ENCODE measurements at places on chromosomes 12 and 14. TPM values are rescaled to one million over a fixed set of nuclear protein-coding genes. Genes with fewer than 3 reads are reported as not detected.

DNA sequence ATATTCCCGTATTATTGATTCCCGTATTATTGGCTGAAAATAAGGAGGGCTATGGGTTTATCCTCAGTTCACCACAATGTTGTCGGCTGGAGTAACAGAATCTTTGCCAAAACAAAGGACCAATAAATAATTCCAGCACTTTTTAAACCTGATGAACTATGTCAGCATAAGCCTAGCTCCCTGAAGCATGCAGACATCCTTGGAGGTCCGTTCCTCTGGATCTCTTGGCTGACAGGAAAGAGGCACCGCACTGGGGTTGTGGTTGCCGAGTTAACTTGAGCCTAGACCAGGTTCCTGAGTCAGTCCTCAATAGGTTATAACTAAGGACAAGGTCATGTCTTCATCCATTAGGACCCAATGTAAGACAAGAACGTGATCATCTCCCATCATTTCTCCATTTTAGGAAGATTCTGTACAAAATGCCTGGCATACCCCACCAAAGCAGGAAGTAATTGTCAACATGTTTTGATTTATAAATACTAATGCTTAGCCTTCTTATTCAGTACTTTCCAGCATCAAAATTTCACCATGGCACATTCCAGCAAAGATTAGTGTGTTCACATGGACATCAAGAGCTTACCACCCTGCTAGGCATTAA is 36.6 kb downstream of the NID2 start:
- no peak for DNase-seq

KLHDC1 gene
- 2.7 TPM for total RNA-seq

TAS2R46 gene
- 4.2 TPM for total RNA-seq

GRCh38 chr12:21456291-21456780 is 18.9 kb downstream of the PYROXD1 start:
- DNase-seq = no peak

DNA sequence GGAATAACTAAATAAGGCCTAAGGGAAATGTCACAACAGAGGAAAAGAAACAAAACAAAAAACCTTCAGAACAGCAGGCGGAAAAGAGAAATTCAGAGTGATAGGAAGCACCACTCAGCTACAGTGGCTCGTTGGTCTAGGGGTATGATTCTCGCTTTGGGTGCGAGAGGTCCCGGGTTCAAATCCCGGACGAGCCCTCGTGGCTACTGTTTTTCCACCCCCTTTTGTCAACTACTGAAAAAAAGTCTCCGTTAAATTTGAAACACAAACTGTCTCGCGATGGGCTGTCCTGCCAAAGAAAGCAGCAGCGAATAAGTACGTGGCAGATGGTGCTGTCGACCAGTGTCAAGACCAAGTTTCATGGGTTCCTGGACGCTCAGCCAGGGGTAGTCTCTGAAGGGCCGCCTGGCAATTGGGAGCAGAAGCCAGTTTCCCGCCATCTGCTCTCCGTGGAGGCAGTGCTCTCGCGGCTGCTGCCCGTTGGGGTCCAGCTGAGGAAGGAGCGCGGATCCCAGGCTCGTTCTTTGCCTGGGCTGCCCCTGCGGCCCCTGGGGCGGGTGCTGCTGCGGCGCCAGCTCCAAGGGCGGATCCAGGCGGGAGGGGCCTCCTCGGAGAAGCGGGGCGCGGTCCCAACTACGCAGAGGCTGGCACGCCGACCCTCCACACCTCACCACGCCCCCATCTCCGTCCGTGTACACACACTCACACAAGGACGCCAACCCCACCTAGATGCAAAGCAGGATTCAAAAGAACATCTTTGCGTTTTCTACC is at the start of gene RNASE4:
Gene RNASE4, plus strand, starts transcription at position 670 of the 771 bp plus-strand sequence. CDS start 14,812 bp downstream, outside the sequence.
- peak; percentile 96 for DNase-seq

GRCh38 chr14:60488175-60488574 is 2.3 kb upstream of the C14orf39 start:
- no peak for DNase-seq

FBLN5 gene
- total RNA-seq = 18.6 TPM

SRRM4 gene
- 0.32 TPM for total RNA-seq

CLEC9A gene
- 0.39 TPM for total RNA-seq

GSC gene
- not detected for total RNA-seq

ENDOU gene
- not detected for total RNA-seq

All from mucosa of descending colon (tissue), 3 donors.